ENCODE measurements at places on chromosomes 13 and 19.

DNA sequence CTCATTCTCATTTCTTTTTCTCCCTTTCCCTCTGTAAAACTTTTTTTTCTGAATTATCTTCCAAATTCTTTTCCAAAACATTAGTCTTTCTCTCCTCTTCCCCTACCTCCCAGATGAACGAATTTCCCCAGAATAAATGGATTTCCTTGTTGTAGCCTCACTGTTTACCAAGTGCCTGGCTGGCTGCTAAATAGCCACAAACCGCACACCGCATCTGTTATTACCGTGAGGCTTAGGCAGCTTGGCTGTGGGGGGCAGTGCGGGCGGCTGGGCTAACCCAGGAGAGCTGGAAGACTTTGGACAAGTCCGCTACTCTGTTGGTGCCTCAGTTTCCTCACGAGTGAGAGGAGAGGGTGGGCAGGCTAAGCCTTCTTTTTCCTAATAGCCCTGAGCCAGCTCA lies 10.7 kb downstream of the IL17D start:
- DNase-seq: no peak

- peak; percentile 89 for DNase-seq
These were observed 11.3 kb downstream of the STAP2 start for GRCh38 chr19:4327252-4327876.

- no peak for DNase-seq
These were observed 88.5 kb upstream of the C1QTNF9B start for GRCh38 chr13:23985839-23986238.

GRCh38 chr13:40211586-40211968 lies 454.9 kb downstream of the FOXO1 start:
- DNase-seq: no peak

- no peak for DNase-seq
These were observed 79.5 kb downstream of the TEX29 start for GRCh38 chr13:111399776-111400538.

DNA sequence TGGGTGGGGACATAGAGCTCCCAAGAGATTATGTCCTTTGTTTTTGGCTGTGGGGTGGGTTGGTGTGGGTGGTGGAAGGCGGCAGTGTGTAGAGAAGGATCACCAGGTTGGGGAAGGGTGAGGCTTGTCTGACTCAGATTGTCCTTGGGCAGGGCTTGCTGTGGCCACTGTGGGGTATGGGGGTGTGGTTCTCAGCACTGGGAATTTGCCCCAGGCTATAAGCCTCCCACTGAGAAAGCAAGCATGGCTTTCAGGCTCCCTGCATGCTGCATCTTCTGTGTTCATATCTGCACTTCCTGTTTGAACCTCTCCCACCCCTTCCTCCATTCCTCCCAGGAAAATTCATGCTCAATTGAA lies 34.9 kb downstream of the DNAJC15 start:
- DNase-seq: no peak
